ENCODE measurements at places on chromosomes 1 and 21. TPM values are rescaled to one million over a fixed set of nuclear protein-coding genes. Genes with fewer than 3 reads are reported as not detected.

DNA sequence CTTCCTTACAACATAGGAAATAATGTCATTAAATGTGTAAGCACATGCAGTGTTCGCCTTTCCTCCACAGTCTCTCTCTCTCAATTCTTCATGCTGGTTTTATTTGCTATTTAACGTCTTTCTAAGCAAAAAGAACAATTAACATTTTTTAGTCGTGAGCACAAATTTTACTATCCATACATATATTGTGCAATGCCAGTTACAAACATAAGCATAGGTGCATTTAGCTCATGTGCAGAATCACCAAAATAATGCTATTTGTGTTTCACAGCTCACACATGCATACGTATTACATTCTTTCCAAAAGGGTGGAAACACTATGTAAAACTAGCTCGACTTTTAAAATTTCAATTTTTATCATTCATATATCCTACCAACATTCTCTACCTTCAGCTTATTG, 52.1 kb downstream of the MROH9 start:
- no peak overlapping the region for H3K4me3 ChIP-seq
- no peaks in the 10 kb centered on the region for H3K4me1 ChIP-seq

DNA sequence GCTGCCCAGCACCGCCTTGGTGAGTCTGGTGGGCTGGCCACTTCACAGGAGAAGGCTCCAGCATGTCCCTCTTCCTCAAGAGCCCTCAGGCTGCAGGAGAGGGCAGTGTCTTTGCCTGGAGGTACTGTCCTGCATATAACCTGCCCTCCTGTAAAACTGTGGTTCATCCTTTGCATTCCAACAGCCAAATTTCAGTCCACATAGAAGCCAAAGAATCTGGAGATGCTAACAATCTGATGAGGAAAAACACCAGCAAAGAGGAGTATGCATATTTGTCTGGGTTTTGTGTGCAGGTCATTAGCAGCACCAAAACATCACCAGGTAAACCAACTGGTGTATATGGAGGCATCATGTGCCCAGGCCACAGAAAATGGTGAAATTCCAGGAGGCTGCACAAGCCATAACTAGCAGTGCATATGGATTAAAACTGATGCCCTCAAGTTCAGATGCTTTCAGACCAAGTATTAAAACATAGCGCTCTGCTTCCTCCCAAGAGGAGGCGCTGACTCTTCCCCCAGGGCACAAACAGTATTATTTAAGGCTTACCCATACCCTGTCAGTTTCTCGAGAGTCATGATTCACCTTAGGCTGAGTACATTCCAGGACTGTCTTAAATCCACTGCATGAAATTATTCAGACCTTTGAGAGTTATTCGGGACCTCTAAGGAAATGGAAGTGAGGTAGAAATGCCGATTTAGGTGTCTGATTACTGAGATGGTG, 150.5 kb upstream of the COA6 start:
- no peak for DNase-seq
- no peak overlapping the region for H3K27ac ChIP-seq
- H3K36me3 ChIP-seq = no peaks in the 10 kb centered on the region
- peaks cover 8% of the 10 kb centered on the region for H3K4me1 ChIP-seq
- no peaks in the 10 kb centered on the region for H3K27me3 ChIP-seq
- H3K4me3 ChIP-seq = no peak overlapping the region

- H3K4me1 ChIP-seq = peaks cover 14% of the 10 kb centered on the region
- no peaks in the 10 kb centered on the region for H3K27me3 ChIP-seq
- DNase-seq = no peak
- H3K4me3 ChIP-seq = no peak overlapping the region
- no peak overlapping the region for H3K27ac ChIP-seq
Observed at GRCh38 chr1:46675549-46676314, 4.1 kb downstream of the TEX38 start.

DNA sequence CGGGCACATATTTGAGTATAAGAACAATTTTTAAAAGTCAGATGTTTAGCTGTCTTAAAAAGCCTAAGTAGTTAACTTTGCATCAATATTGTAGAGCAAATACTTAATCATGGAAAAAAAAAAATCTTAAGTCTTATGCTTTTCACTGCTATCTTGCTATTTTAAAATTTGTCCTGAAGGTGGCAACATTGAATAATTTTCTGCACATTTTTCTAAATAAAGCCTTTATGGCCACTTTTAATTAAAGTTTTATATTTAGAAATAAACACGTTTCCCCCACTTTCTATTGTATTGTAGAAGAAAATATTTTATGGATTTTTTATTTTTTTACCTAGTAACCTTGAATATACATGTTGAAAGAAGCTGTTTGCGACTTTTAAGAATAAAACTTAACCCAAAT, 198.8 kb downstream of the AMY1C start:
- no peaks in the 10 kb centered on the region for H3K36me3 ChIP-seq
- no peaks in the 10 kb centered on the region for H3K27me3 ChIP-seq
- no peaks in the 10 kb centered on the region for H3K4me1 ChIP-seq
- H3K4me3 ChIP-seq = no peak overlapping the region
- DNase-seq = no peak

DNA sequence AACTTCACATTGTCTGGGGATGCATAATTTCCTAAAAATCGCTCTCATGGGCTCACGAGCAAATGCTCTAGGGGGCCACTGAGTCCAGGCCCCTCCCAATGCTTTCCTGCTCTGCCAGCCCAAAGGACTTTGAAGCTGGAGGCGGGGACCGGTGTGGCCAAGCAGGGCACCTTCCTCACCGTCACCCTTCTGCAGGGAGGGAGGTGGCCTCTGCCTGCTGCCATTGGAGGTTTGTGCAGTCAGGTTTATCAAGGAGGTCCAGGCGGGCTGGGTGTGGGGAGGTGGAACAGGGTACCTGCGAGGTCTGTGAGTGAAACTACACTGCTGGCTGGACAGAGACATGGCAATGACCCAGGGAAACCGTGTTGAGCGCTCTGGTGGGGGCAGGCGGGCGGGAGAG, 58.1 kb upstream of the TRAPPC10 start:
- H3K4me1 ChIP-seq = no peaks in the 10 kb centered on the region
- no peaks in the 10 kb centered on the region for H3K27me3 ChIP-seq
- no peak for DNase-seq

- no peaks in the 10 kb centered on the region for H3K36me3 ChIP-seq
- H3K4me3 ChIP-seq = no peak overlapping the region
- H3K27ac ChIP-seq = no peak overlapping the region
- H3K27me3 ChIP-seq = no peaks in the 10 kb centered on the region
Observed at GRCh38 chr1:85976516-85977205, 179.9 kb downstream of the COL24A1 start.

- no peak overlapping the region for H3K4me3 ChIP-seq
- H3K27me3 ChIP-seq = no peaks in the 10 kb centered on the region
- no peaks in the 10 kb centered on the region for H3K36me3 ChIP-seq
- no peaks in the 10 kb centered on the region for H3K4me1 ChIP-seq
Observed at GRCh38 chr1:245469734-245470133, 314.9 kb downstream of the KIF26B start.

GRCh38 chr1:161207173-161207572, 5.0 kb downstream of the NDUFS2 start:
- H3K27me3 ChIP-seq = no peaks in the 10 kb centered on the region
- peaks cover 45% of the 10 kb centered on the region for H3K36me3 ChIP-seq
- H3K4me1 ChIP-seq = no peaks in the 10 kb centered on the region
- no peak overlapping the region for H3K27ac ChIP-seq

GRCh38 chr1:1037366-1038327, 17.7 kb downstream of the AGRN start:
- no peak for DNase-seq
- peaks cover 20% of the 10 kb centered on the region for H3K27me3 ChIP-seq
- no peak overlapping the region for H3K4me3 ChIP-seq
- H3K36me3 ChIP-seq = no peaks in the 10 kb centered on the region
- H3K27ac ChIP-seq = no peak overlapping the region
- peaks cover 7% of the 10 kb centered on the region for H3K4me1 ChIP-seq

DNA sequence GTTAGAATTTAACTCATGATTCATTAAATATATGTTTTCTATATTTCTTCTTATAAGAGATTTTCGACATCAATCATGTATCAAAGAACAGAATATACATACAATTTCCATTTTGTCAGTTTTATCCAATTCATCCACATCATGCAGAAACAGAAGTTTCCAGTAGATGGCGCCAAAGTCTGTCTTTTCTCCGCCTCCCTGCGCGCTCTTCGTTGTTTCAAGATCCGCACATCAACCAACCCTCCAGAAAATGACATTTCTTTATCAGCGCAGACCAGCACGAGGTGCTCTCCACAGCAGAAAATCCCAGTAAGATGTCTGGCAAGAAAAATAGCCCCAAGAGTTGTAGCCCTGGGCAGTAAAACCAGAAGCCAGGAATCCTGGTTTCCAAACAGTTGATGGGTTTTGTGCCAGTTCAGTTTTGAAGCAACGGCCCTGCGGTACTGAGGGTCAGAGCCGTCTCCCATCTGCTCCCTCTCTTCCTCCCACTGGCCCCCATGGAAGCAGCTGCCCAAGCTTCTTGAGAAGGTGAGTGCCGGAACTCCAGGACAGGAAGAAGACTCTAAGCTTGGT, 38.6 kb upstream of the GPR137B start:
- H3K4me3 ChIP-seq = peak overlapping the region; percentile 41
- H3K27ac ChIP-seq = no peak overlapping the region
- no peaks in the 10 kb centered on the region for H3K36me3 ChIP-seq
- H3K27me3 ChIP-seq = no peaks in the 10 kb centered on the region
- H3K4me1 ChIP-seq = peaks cover 2% of the 10 kb centered on the region

DNA sequence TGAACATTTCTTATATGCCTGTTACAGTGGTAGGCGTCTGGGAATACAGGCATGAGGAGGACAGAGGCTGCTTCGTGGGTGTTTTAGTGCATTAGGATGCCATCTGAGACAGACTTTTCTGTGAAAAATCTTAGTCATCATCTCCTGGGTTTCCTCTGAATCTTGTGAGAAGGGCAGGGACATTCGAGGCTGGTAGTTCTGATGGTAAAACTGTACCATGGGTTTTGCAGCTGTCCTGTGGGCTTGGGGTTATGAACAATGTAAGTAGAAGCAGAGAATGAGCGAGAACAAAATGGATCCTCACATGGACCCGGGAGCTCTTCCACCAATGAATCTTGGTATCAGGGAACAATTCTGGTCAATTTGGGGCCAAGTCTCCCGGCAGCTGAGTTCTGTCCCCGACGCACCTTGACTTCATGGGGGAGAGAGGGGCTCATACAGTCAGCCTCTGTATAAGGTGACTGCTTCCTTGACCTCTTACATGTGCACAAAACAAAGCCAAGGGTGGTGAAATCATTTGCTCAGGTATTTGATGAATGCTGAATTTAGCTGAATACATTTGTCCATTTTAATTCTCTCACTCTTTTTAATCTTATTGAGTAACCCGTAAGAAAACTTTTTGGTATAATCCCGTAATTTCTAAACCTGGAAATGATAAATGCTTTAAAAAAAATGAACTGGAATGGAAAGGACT, 63.6 kb upstream of the ERRFI1 start:
- H3K36me3 ChIP-seq = no peaks in the 10 kb centered on the region
- H3K27ac ChIP-seq = no peak overlapping the region
- H3K4me3 ChIP-seq = no peak overlapping the region
- H3K27me3 ChIP-seq = no peaks in the 10 kb centered on the region
- H3K4me1 ChIP-seq = no peaks in the 10 kb centered on the region
- no peak for DNase-seq

- DNase-seq = no peak
- H3K4me1 ChIP-seq = peaks cover 9% of the 10 kb centered on the region
Observed at GRCh38 chr1:156627313-156627880, 8.2 kb downstream of the HAPLN2 start.

GRCh38 chr1:206047271-206047670, 5.7 kb upstream of the RHEX start:
- H3K27me3 ChIP-seq = no peaks in the 10 kb centered on the region
- no peaks in the 10 kb centered on the region for H3K36me3 ChIP-seq
- H3K4me3 ChIP-seq = no peak overlapping the region

- H3K27me3 ChIP-seq = no peaks in the 10 kb centered on the region
- H3K4me3 ChIP-seq = peak overlapping the region; percentile 85
- H3K27ac ChIP-seq = peak overlapping the region; percentile 74
- DNase-seq = peak; percentile 77
- peaks cover 23% of the 10 kb centered on the region for H3K4me1 ChIP-seq
Observed at GRCh38 chr1:87331365-87332241, 2.9 kb downstream of the LMO4 start.

- H3K4me1 ChIP-seq = no peaks in the 10 kb centered on the region
- H3K27me3 ChIP-seq = no peaks in the 10 kb centered on the region
- H3K36me3 ChIP-seq = no peaks in the 10 kb centered on the region
- DNase-seq = no peak
- H3K4me3 ChIP-seq = no peak overlapping the region
Observed at GRCh38 chr21:36847189-36847588, 119.3 kb downstream of the HLCS start.

DNA sequence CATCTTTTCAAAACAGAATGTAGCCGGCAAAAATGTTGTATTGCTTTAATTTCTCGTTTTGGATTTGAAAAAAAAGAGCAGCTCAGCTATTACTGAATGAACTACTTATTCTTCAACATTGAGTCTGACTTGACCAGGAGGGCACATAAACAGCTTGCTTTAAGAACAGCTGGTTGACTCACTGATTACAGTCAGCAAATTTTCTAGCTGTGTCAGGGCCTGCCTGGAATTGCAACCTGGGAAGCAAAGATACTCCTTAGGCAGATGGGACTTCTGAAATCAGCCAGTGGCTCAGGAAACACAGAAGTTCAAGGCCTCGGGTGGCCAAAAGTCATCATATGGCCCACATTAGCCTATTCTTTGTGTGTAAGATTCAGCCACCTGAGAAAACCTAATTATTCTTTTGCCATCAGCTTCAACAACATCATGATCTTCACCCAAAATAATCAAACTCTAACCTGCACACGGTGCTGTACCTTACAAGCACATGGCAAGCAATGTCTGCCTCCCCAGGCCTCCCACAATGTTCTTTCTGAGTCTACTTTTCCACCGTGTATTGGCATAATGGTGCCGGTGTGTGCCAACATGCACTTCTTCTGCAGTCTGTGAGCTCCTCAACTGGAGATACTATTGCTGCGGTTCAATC, 307.2 kb downstream of the HHIPL2 start:
- H3K4me1 ChIP-seq = peaks cover 10% of the 10 kb centered on the region
- no peaks in the 10 kb centered on the region for H3K36me3 ChIP-seq
- no peak overlapping the region for H3K27ac ChIP-seq
- no peak overlapping the region for H3K4me3 ChIP-seq

DNA sequence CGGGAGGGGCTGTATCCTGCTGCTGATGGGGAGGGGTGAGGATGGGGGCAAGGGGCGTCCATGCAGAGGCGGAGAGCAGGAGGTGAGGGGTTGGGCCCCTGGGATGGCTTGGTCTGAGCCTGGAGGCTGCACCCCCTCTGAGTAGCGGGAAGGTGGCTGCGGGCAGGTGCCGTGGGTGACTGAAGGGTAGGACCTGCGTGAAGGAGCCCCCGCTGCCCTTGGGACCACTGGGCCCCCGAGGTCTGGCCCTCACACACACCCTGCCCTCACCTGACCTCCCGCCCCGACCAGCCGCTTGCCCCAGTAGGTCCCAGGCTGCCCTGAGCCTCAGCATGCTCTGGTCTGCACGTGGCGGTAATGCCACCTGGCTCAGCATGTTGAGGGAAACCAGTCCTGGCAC, 12.8 kb upstream of the SKI start:
- H3K4me1 ChIP-seq = peaks cover 10% of the 10 kb centered on the region
- no peaks in the 10 kb centered on the region for H3K36me3 ChIP-seq
- no peak overlapping the region for H3K27ac ChIP-seq
- DNase-seq = no peak

Gene FAM72A
- total RNA-seq = 19.7 TPM

Gene CLK2
- 62.2 TPM for total RNA-seq

Gene MYOG
- not detected for total RNA-seq

Gene KRTAP10-11
- total RNA-seq = not detected

Gene TYW3
- total RNA-seq = 31.4 TPM

Measured in H1 (cell line).